Aorta (tissue), 5 donors: ENCODE measurements at places on chromosomes 4 and X. TPM values are rescaled to one million over a fixed set of nuclear protein-coding genes. Genes with fewer than 3 reads are reported as not detected.
A peak's percentile ranks its signal among the peaks of the same experiment; 100 is the strongest.

Gene BEX5
- 7.7 TPM for total RNA-seq

Gene TAF7L
- not detected for total RNA-seq

Gene GLRB
- total RNA-seq: 7.7 TPM

Gene RNF150
- 22.8 TPM for total RNA-seq

Gene AKAP14
- not detected for total RNA-seq

DNA sequence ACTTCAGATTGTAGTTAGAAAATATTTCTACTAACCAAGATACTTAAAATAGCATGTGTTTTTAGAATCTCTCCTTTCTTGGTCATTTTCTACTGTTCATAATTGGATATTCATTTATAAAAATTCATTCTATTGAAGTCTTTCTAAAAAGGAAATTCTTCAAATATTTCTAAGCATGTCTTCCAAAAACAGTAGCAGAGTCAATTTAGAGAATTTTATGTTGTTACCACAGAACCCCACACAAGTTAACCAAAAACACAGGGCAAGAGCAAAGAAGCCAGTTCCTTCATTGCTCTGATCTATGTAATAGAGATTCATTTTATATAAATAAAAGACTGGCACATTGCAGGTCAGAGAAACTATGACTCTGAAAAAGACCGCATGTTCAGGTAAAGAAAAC lies 345.1 kb upstream of the PITX2 start:
- DNase-seq: no peak

DNA sequence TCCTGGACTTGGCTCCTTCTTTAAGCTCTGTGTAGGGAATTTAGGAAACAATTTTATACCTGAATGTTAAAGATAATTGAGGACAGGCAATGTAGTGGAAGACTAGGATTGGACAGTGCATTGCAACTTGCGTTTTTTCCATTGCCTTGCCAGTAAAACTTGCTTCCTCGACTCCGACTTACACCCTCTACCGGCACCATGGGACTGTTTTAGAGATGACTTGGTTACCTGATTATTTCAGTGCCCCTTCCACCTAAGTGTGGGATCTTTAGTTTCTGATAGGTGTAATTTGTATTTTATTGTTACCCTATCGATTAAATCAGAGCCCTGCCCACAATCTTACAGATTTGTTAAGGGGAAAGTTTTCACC lies 1.2 kb downstream of the PRPS1 start:
- DNase-seq: no peak

- no peak for DNase-seq
These were observed 32.3 kb downstream of the PRDM8 start for GRCh38 chr4:80229590-80229989.

GRCh38 chr4:131061734-131062133 lies 1965.8 kb downstream of the C4orf33 start:
- DNase-seq: no peak

DNA sequence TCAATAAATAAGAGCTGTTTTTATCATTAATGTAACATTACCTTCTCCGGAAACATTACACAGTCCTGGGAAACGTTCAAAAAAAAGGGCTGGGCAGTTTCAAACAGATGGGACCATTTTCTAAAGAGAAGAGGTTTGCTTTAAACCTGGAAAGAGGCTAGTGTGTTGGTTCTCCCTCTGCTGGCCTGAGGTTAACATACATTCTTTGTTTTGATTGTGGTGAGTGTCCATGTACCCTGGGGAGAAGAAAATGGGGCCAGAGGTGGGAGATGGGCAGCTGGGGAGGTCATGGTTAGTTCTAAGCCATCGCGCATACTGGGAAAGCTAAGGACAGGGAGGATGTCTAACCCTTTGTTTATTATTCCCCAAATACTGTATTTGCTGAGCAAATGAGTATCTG lies 194.7 kb downstream of the CPEB2 start:
- no peak for DNase-seq

GRCh38 chr4:25090516-25090915 lies 59.8 kb upstream of the LGI2 start:
- DNase-seq: no peak

GRCh38 chr4:110034026-110034393 lies 121.3 kb downstream of the EGF start:
- DNase-seq: peak; percentile 59

- no peak for DNase-seq
These were observed 159.3 kb downstream of the SH3KBP1 start for GRCh38 chrX:19727887-19728648.
